ENCODE measurements at places on chromosomes 4 and X. TPM values are rescaled to one million over a fixed set of nuclear protein-coding genes. Genes with fewer than 3 reads are reported as not detected.

GRCh38 chr4:5956285-5957021 lies 61.8 kb downstream of the C4orf50 start:
- no peak for DNase-seq

- no peak for DNase-seq
Observed at GRCh38 chr4:81319657-81320056, 104.6 kb upstream of the PRKG2 start.

DNA sequence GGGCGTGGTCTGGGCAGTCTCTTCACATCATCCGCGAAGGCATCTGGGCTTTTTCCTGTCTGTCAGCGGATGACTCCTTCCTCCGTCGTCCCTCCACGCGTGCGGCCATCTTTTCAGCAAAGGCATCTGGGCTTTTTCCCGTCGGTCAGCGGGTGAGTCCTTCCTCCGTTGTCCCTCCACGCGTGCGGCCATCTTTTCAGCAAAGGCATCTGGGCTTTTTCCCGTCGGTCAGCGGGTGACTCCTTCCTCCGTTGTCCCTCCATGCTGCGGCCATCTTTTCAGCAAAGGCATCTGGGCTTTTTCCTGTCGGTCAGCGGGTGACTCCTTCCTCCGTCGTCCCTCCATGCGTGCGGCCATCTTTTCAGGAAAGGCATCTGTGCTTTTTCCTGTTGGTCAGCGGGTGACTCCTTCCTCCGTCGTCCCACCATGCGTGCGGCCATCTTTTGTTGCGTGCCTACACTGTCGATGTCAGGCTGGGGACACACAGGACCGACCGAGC lies 12.3 kb upstream of the TMEM271 start:
- DNase-seq, result no peak

- DNase-seq, result no peak
Observed at GRCh38 chrX:110104078-110104477, 101.2 kb downstream of the TMEM164 start.

DNA sequence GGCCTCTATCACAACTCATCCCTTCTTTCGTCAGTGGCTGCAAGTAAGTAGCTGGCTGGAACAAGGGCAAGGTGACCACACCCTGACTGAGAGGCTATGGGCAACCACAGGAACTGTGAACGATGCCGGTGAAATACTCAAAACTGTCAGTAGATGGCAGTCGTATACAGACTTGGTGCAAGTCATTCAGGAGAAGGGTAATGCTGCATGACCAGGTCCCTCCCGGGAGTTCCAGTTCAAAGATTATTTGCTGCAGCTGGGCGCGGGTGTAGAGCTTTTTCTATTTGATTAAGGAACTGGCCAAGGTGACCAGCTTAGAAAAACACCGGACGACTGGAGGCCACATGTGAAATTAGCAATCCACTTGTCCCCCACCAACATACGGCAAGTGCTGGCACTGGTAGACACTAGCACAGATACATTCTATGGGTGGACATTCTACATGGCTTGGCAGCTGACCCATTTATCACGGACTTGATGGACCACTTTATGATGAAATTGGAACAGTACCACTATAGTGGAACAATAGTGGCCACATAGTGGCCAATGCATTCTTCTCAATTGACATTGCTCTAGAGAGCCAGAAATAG lies 726.6 kb downstream of the TRAM1L1 start:
- DNase-seq, result no peak

GRCh38 chrX:17737986-17738713 lies 857 bp downstream of the SCML1 start:
- peak; percentile 4 for DNase-seq

- DNase-seq, result no peak
Observed at GRCh38 chrX:1118572-1119199, 93.8 kb downstream of the CRLF2 start.

DNA sequence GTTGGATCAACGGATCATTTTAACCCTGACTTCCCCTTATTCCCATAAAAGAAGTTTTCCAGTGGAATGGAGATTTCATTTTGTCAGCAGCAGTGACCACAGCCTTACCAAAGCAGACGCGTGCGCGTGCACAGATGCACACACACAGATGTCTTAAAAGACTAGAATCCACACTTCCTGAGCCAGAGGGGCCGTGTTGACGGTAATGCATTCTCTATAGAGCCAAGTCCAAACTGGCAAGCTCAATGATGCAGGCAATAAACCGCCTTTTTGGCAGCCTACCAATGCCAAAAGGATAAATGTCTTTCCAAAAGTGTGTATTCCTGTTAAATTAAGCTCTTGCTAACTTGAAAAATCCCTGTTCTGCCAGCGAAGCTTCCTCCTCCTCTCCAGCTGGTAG lies 18.8 kb upstream of the CLDN34 start:
- peak; percentile 4 for DNase-seq

GRCh38 chr4:174579421-174579820 lies 57.1 kb upstream of the HPGD start:
- DNase-seq, result no peak

GRCh38 chrX:110022599-110023448 lies 19.9 kb downstream of the TMEM164 start:
- DNase-seq, result no peak

GRCh38 chrX:50180073-50180940 lies 20.5 kb downstream of the AKAP4 start:
- no peak for DNase-seq

- DNase-seq, result no peak
Observed at GRCh38 chr4:101464596-101464995, 117.3 kb upstream of the PPP3CA start.

GRCh38 chr4:16079046-16079445 lies 4.8 kb downstream of the PROM1 start:
- DNase-seq, result no peak

- no peak for DNase-seq
Observed at GRCh38 chrX:82370978-82371646, 1137.0 kb upstream of the POU3F4 start.

DNA sequence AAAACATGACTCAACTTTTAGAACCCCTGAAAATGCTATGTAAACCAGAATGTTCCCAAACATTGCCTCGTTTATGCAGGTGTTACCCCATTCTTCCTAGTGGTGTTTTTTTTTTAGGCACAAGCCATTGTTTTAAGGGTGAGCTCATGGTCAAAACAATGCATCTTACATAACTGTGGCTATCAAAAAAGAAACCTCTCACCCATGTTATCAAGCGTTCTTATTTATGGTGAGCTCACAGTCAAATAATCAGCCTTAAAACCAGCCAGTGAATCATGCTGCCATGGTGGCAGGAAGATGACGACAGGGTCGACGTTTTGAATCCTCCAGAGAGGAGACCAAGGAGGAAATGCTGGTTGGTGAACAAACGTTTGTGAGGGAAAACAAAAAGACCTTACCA lies 195.2 kb downstream of the KDR start:
- no peak for DNase-seq

- no peak for DNase-seq
Observed at GRCh38 chr4:87911252-87911774, 64.2 kb upstream of the SPP1 start.

DNA sequence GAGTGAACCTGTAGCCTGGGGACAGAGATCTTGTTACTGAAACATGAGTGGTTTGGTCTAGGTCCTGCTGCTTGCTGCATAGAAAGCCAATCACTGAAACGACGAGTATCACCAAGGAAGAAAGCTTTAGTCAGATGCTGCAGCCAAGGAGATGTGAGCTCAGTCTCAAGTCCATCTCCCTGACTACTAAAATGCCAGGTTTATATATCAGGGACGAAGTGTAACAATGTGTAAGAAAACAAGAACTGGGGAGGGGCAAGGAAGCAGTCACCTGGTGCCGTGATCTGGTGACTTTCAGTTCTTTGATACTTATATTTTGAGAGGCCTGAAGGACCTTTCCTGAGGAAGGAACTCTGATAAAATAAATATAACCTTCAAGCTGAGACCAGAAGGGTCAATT lies 19.6 kb upstream of the ABRAXAS1 start:
- DNase-seq, result no peak

DNA sequence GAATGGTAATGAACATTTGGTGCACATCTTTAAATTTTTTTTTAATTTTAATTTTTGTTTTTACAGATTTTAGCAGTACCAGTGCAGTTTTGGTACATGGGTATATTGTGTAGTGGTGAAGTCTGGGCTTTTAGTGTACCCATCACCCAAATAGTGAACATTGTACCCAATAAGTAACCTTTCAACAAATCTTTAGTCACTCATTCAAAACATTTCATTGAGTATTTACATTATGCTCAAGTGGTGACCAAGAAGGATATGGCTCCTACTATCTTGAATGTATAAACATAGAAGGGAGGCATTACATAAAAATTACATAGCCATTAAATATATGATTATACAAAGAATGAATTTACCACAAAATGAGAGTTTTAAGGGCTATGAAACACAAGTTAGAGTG lies 223.3 kb downstream of the SPRY1 start:
- no peak for DNase-seq

DNA sequence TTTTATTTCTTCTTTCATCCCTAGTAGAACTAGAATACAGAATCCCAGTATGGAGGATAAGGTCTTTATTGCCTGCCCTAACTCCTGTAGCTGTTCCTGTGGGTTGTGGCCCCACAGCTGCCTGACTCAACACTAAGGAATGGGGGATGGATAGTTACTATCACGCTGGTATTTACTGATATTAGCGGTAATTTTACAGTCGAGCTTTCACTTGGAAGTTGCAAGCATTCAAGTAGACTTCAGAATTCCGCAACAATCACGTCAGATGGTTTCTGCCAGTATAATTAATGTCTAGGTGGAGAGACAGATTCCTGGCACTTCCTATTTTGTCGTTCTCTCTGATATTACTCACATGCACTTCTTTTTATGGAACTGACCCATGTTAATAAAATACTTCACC lies 489.8 kb downstream of the PABPC4L start:
- DNase-seq, result no peak

GRCh38 chr4:38983787-38984598 lies 48.2 kb downstream of the TMEM156 start:
- DNase-seq, result no peak

GRCh38 chr4:8015512-8015911 lies 75.9 kb upstream of the AFAP1 start:
- peak; percentile 31 for DNase-seq

DNA sequence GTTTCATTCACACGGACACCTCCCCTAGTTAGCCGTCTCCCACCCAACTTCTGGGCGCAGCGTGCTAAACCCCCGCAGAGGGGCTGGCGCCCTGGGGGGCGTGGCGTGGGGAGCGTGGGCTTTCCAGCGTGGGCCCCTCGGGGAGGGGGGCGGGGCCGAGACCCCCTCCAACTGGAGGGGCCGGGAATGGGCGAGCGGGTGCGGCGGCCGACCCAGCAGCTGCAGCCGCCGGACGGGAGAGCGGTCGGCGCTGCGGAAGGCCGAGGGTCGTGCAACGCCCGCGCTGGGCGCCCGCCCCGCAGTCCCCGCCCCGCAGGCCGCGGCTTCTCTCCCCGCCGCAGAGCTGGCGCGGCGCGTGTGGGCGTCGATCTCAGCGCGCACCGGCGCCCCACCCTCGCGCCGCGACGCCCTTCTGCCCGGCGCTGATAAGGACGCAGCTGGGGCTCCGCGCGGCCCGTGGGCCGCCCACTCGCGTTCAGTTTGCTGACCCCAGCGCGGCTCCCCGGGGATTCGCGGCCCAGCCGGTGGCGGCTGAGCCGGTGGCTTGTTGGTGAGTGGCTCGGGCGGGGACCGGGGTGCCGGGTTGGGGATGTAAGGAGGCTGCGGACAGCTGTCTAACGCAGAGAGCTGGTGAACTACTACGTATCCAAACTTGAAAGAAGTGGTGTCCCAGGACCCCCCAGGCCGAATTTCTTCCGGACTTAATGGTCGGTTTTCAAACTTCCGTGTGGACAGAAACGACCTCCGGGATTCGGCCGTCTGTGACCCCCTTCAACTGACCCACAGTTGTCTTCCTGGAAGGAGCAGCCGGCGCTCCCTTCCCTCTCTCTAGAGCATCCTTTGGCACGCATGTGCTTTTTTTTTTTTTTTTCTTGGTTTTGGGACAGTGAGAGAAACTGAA lies 1.5 kb downstream of the FHDC1 start:
- DNase-seq, result peak; percentile 42

DNA sequence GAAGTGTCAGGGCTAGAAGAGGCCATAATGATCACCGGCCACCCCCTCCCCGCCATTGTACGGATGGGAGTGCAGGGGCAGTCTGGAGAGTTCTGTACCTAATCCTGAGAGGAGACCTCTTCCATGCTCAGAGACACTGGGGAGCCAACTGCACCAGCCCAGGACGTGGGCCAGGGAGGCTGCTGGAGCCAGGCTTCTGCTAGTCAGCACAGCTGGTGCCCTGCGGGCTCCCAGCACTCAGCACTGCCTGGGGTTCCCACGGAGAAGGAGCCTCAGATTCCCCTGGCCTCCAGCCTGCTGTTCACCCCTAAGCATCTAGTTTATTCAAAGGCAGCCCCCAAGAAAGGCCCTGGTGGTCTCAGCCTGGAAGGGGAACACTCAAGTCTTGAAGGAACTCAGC lies 28.8 kb downstream of the ABLIM2 start:
- no peak for DNase-seq

- DNase-seq, result no peak
Observed at GRCh38 chr4:156158747-156159146, 205.1 kb upstream of the CTSO start.

DNA sequence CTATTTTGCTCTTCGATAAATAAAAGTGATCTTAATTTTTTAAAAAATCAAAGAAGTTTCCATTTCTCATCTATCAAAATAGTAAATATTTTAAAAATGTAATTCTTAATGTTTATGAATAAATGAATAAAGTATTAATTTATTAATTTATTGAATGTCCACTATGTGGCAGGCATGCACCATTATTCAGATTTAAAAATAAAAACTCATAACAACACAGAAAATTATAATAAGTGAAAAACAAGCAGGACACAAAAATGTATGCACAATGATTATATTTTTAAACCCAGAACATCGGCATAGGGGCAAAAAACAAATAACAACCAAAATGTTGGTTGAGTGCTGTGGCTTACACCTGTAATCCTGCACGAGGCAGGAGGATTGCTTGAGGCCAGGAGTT lies 5.3 kb upstream of the PYURF start:
- no peak for DNase-seq

- no peak for DNase-seq
Observed at GRCh38 chrX:133985164-133985966, at the start of gene GPC3. TSS of gene GPC3 (minus strand) at chrX:133985594.

- no peak for DNase-seq
Observed at GRCh38 chrX:65589304-65589703, 54.7 kb upstream of the LAS1L start.

DNA sequence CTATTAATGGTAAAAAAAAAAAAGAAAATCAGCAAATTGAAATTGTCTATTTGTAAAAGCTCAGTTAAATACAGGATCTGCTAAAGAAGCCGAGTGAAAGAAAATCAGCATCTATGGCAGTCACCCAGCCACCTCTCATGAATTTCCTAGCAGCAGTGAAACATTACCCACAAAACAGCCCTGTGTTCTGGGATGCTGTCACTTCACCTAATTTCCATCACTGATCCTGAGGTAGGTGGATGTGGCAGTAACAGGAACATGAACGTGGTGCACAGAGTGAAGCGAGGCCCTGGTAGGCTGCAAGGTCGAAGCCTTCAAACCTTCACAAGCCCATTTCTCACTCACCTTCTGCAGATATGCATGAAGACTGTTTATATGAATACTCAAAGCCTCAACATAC lies 65.2 kb downstream of the RXFP1 start:
- no peak for DNase-seq

GRCh38 chrX:78375894-78376293 lies 48.5 kb upstream of the CYSLTR1 start:
- no peak for DNase-seq

- DNase-seq, result no peak
Observed at GRCh38 chrX:148426467-148426866, 74.0 kb upstream of the AFF2 start.

The SRPX gene
- 2.5 TPM for total RNA-seq

The RAI2 gene
- total RNA-seq, result 3.1 TPM

The INPP4B gene
- 6.7 TPM for total RNA-seq

The GPR82 gene
- not detected for total RNA-seq

The KIAA1210 gene
- under 0.01 TPM for total RNA-seq

The GRXCR1 gene
- not detected for total RNA-seq

The CLNK gene
- total RNA-seq, result not detected

Measured in occipital lobe (tissue), 3 donors.